Stimulated activated CD4-positive, alpha-beta T cell treated with anti-CD3 and anti-CD28 coated beads, Interleukin-12 subunit alpha, Interleukin-12 subunit beta, amount 100 ng/mL, for 24 hours (primary cell): ENCODE measurements at places on chromosomes 6 and 20.

DNA sequence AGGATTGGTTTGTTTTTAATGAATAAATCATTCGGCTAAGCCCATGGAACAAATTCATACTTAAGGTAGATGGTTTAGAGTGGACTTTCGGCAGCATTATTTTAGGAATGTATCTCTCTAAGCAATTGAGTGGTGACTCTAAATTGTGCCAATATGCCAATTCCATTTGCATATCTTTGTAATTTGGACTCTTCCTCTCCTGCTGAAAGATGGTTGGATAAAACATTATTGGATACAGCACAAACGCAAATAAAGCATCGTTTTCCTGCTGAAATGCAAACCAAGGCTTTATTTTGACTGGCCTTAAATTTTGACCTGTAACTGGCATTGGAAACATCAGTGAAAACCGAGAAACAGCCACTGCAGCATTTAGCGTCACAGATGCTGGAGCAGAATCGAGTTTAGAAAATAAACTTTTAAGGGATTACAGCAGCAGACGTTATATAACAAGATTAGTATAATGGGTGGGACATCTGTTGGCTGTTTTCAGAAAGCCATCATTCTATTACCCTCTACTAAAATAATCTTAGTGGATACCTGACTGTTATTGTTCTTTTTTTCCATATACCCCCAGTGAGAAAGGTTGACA, 726.0 kb downstream of the KIF16B start:
- no peak for DNase-seq

DNA sequence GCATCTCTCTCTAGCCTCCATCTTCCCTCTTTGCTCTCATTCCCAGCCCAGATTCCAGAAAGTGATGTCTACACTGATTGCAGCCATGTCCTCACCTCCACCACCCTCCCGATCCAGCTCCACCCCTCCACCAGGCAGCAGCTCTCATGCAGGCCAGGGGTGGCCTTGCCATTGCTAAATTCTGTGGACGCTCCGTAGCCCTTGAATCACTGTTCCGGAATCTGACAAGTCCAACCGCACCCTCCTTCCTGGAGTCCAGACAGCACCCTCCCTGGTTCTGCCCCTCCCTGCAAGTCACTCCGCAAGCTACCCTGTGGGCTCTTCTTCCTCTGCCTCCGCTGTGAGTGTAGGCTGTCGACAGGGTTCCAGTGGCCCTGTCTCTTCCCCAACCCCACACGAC, 26.2 kb downstream of the TNXB start:
- no peak for DNase-seq

DNA sequence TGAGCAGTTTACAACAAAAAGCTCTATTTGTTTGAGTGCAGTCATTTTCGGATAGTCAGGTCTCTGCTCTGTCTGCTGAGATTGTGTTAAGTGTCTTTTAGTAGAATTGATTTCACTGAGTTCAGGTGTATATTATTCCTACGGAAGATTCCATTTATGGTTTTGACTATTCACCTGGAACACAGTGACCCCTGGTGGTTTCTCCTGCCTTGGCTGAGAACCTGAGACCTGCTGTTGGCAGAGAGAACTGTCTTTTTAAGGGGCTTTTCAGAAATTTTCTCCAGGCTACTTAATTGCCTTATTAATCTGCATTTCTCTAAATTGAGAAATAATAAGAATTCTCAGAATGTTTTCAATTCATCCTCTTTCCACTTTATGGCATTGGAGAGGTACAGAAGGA, 508.0 kb downstream of the TBC1D32 start:
- DNase-seq: no peak

DNA sequence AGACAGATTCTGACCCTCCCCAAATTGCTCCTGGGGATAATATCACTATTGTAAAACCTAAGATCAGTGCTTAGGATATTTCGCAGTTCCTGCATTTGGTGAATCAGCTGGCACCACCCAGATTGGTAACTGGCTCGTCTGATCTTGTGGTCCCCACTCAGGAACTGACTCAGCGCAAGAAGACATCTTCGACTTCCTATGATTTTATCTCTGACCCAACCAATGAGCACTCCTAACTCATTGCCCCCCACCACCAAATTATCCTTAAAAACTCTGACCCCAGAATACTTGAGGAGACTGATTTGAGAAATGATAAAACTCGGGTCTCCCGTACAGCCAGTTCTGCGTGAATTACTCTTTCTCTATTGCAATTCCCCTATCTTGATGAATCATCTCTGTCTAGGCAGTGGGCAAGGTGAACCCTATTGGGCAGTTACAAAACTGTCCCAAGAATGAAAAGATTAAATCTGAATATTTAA, 55.7 kb upstream of the PRND start:
- peak; percentile 11 for DNase-seq

GRCh38 chr6:45691426-45691825, 313.7 kb upstream of the SUPT3H start:
- DNase-seq: no peak

- no peak for DNase-seq
Measured at GRCh38 chr20:44073011-44073674, 113.8 kb downstream of the JPH2 start.

- DNase-seq: no peak
Measured at GRCh38 chr6:158870649-158870957, 51.4 kb upstream of the EZR start.

DNA sequence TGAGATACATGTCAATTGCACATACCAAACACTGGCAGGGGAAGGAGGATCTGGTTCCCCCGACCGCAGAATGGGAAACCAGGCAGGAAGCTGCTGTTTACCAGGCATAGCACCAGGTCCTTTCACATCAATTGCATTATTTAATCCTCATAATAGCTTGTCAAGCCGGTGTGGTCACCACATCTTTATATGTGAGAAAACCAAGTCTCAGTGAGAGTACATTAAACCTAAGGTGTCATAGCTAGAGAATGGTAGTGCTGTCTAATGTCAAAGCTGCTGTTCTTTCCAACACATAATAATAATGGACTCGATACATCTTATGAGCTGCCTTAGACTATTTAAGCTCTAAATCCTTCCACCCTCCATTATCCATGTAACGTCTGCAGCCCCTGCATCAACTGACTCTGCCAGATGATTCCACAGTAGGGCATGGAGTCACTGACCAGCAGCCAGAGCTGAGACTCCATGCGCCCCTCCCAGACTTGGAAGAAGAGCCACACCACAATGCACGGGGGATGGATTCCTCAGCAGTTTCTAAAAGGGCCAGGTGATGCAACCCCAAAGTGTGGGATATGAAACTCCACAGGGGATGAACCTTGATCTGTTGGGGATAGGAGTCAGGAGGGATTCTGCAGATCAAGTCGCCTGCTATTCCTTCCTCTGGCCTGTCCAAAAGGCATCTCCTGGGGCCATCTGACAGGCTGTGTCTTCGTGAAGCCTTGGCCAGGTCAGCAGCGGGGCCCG, 71.8 kb downstream of the GPR6 start:
- DNase-seq: no peak

DNA sequence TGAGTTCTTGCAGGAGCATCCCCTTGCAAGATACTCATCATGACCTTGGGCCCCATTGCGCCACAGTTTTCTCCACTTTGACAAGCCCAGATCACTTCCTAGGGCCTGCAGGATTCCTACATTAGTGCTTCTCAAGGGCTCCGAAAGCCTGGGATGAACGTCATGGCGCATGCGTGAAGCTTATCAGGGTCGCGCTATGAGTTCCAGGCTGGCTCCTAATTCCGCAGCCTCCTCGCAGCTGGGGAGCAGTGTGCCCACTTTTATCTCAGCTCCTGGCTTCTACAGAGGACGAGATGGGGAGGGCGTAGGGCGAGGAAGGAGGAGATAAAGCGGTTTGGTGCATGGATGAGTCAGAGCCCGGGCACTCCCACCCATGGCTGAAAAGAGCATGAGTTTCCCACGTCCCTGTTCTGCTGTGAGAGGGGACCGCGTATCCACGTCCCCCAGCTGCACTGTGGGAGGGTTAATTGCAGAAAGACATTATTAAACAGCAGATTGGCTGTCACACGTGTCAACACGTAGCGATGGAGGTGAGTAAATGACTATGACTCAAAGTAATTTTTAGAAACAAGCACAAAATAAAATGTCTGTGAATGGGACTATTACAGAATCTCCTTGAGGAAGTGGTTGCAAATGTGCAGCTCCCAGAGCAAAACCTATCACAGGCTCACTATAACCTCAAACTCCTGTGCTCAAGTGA, 72.9 kb upstream of the DSP start:
- no peak for DNase-seq

GRCh38 chr6:117706504-117706903, 31.2 kb downstream of the NUS1 start:
- no peak for DNase-seq

DNA sequence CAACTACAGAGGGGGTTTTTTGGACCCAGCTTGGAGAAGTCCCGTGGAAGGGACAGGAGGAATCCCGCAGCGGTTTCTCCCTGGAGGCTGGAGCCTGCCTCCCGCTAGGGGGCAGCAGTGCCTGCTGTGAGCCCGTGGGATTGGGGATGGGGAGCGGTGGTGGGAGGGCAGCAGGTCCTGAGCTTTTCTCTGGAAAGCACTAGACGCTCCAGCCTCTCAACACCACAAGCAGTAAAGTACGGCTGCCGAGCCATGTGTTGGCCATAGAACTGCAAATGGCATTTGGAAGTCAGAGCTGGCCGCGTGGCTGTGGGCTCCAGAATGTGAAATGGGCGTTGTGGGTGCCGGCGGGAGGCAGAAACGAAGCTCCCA, 47.8 kb downstream of the GMPR start:
- DNase-seq: peak; percentile 19

DNA sequence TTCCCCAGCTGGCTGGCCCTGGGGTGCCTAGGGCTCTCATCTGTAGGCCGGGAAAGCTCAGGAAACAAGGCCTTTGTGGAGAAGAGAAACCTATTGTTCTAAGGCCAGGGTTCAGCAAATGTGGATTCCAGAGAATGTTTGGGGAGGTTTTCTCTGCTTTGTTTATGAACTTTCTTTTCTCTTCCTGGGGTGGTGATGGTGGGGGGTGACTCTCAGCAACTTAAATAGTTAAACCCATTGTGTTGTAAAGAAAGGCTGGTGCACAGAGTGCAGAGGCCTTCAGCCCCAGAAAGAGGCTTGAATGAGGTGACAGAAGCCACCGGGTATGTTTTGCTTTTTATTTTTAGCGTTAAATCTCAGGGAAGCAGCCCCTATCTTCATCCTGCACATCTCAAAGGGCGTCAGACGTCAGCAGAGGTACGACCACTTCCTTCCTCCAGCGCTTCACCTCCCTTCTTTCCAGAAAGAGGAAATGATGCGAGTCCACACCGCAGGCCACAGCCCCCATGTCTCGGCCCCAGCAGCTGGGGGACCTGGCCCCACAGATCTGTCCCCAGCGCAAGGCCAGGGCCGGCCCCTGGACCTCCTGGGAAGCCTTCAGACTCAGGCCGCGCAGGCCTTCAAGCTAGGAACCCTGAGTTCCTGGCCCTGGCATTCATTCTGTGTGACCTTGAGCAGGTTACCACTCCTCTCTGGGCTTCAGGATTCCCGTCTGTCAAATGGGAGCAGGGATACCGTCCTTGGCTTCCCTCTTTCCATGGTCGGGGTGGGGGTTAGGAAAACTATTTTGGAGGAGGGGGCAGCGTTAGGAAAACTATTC, 605 bp upstream of the PPP1R16B start:
- no peak for DNase-seq

- no peak for DNase-seq
Measured at GRCh38 chr6:30883685-30884520, at the start of gene DDR1. Gene DDR1 (plus strand): TSS chr6:30884519. CDS start chr6:30888730, 4,211 bp downstream.

GRCh38 chr6:158371261-158371660, 59.0 kb downstream of the TULP4 start:
- DNase-seq: no peak

DNA sequence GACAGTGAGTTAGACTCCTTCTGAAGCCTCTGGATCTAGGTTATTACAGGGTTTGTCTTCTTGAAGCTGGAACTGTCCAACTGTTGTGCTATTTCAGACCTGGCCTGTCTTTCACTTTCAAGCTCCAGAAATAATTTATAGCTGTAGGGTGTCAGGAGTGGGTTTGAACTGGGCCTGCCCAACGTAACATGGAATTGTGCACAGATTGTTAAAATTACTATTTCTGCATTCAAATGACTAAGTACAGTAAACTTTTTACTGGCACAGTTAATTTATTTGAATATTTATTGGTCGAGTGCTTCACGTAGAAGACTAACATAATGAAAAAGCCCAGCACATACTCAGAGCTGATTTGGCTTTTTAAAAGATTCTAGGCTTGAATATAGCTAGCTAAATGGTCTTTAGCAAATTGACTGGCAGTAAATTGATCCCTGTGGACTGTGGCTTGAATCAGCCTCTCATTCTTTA, 74.3 kb downstream of the ARID1B start:
- DNase-seq: no peak

- no peak for DNase-seq
Measured at GRCh38 chr20:33053291-33054106, at the start of gene BPIFB3. Gene BPIFB3 (plus strand): TSS chr20:33053903. CDS start chr20:33055436, 1,533 bp downstream.

DNA sequence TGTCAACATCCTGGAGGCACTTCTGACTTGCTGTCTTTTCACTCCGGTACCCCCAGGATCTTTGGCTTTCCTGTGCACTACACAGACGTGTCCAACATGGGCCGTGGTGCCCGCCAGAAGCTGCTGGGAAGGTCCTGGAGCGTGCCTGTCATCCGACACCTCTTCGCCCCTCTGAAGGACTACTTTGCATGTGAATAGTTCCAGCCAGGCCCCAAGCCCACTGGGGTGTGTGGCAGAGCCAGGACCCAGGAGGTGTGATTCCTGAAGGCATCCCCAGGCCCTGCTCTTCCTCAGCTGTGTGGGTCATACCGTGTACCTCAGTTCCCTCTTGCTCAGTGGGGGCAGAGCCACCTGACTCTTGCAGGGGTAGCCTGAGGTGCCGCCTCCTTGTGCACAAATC, 12.0 kb upstream of the MAPRE1 start:
- DNase-seq: no peak

DNA sequence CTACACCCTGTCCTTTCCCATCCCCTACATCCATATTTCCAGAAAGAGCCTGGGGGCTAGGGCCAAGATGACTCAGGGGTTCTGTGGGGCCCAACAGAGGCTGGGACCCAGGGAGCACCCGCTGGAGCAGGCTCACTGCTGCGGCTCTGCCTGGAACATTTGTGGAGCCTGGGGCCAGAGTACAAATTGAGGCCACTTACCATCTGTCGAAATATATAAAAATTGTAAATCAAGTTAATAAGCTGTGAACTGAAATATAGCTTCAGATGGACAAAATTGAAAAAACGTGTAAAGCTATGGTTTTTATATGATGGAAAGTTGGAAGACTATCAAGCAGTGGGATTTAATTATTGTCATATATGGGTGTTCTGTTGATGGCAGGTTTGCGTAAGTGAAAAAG, 82.9 kb upstream of the ATXN1 start:
- DNase-seq: no peak

GRCh38 chr6:3356824-3357420, 98.2 kb downstream of the PSMG4 start:
- DNase-seq: no peak

GRCh38 chr6:137792160-137793033, 74.7 kb upstream of the TNFAIP3 start:
- DNase-seq: no peak

- no peak for DNase-seq
Measured at GRCh38 chr6:108170332-108171290, 4.8 kb downstream of the NR2E1 start.

- DNase-seq: no peak
Measured at GRCh38 chr20:11675920-11676629, 241.6 kb upstream of the BTBD3 start.
